ENCODE measurements at places on chromosomes 5 and 9.

DNA sequence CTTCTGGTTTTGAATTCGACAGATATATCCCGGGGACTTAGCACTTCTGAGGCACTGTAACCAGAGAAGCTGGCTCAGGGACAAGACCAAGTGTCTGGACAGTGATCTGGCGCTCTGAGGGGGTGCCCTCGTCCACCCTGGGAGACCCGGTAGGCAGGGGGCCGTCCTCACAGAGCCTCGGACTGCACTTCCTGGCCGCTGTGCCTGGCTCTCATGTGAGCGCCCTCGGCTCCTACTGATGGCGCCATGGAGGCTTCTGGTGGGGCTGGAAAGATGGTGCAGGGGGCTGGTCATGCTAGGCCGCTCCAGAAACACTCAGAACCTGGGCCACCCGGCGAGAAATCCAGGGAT is 18.8 kb upstream of the SLC6A3 start:
- DNase-seq: no peak

DNA sequence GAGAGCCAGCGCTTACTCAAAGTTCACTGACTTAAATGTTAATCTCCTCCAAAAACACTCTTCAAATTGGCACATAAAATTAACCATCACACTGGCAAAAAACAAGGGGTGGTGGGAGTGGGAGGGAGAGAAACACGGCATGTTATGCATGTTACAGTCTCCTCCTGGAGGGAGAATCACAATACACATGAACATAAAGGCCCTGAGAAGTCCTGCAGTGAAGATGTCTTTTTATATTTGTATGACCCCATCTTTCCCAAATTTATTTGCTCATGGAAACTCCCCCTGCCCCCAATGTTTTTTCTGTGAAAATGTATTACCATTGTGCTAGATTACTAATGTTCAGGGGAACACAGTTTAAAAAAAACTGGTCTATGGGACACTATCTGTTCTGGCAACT is 37.8 kb upstream of the ANKH start:
- no peak for DNase-seq

- DNase-seq: no peak
These were observed 7.0 kb upstream of the P4HA2 start for GRCh38 chr5:132234684-132235062.

GRCh38 chr5:39209924-39210323 is 9.4 kb downstream of the FYB1 start:
- DNase-seq: peak; percentile 6

DNA sequence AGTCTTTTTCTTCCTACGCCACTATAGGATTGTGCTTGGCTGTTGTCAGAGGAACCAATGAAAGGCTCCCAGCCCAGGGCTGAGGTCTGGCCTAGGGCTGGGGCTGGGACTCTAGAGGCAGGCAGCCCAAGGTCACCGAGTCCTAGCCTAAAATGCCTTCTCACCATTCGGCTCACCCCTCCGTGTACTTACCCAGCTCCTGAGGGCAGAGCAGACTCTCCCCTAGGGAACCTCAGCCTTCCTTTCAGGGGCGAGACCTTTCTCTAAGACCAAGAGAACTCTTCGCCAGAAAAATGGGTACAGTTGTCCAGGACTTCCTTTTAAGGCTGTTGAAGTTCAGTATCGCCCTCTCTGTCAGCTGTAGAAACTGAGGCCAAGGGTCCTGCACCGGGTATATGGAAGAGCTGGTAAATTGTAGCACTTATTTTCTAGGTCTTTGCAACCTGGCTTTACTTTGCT is 1.7 kb upstream of the SPRY4 start:
- DNase-seq: no peak

DNA sequence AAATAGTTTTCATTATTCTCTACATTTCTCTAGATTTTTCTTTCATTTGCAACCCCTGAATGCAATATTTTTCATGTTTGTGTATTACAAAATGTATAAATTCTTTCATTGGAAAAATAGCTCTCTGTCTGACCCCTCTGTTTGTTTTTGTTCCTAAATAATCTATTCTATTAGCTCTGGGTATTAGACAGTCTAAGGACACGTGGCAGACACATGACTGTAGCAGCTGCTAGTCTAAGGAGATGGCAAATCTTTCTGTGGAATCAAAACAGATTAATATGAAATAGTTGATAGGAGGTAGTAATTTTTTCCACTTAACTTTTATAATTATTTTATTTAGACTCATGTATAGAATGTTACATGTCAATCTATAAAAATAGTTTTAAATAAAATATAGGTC is 21.4 kb upstream of the SPATA9 start:
- no peak for DNase-seq

DNA sequence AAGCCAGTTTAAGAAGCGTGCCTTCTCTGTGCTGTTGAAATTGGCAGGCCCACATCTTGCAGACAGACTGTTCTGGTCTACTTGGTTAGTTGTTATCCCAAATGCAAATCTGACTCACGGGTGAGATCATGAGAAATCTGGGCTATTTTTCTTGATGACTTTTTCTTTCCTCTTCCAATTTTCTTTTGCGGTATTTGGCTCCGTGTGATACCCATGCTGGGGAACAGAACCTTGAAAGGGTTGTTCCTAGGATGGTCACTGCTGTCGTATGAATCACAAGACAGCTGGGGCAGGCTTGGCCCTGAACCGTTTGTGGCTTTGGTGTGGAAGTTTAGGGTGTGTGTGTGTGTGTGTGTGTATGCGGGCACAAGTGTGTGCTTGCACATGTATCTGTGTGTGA is 24.6 kb downstream of the PDZD2 start:
- no peak for DNase-seq

- no peak for DNase-seq
These were observed 51.5 kb upstream of the ARL15 start for GRCh38 chr5:54361691-54362411.

GRCh38 chr9:95495961-95496360 is 20.8 kb downstream of the PTCH1 start:
- no peak for DNase-seq

GRCh38 chr5:132434416-132435286 is 55.9 kb downstream of the IRF1 start:
- no peak for DNase-seq

DNA sequence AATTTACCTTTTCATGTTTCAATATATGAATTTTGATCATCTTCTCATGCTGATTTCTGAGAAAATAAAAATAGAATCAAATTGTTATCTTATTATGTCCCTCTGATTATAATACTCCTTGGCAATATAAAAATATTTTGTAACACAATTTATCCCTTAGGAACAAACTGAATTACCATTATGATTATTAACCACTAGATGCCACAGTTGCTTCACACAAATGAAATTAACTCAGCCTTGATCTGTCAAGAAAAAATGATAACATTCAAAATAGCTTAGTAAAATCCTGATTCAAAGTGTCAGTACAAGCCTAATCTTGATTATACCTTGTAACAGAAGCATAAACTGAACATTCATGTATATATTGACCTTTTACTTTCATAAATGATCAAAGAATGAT is 4.8 kb upstream of the CHSY3 start:
- no peak for DNase-seq

GRCh38 chr9:131748411-131748955 is 8.6 kb upstream of the RAPGEF1 start:
- no peak for DNase-seq

- peak; percentile 96 for DNase-seq
These were observed 11.4 kb upstream of the ASS1 start for GRCh38 chr9:130433168-130433946.

Data from iPS-NIHi11 (cell line).